Common myeloid progenitor, CD34-positive (primary cell): ENCODE measurements at places on chromosomes 3 and 15.

DNA sequence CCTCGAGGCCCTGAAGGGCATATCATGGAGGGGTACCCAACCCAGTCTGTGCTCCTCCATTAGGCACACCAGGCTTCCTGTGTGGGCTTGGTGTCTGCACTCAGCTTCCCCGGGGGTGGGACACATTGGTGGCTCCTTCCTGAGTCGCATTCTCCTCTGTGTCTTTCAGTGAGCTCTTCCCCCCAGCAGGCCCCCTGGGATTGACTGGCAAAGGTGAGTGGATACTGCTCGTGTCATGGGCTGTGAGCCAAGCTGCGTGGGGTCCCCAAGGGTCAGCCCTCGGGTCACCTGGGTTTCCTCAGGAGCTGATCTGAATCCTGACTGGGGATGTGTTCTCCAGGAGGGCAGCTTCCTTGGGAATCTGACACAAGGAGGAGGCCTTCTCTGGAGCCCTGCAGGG, 231.0 kb downstream of the SNRPN start:
- DNase-seq = no peak

DNA sequence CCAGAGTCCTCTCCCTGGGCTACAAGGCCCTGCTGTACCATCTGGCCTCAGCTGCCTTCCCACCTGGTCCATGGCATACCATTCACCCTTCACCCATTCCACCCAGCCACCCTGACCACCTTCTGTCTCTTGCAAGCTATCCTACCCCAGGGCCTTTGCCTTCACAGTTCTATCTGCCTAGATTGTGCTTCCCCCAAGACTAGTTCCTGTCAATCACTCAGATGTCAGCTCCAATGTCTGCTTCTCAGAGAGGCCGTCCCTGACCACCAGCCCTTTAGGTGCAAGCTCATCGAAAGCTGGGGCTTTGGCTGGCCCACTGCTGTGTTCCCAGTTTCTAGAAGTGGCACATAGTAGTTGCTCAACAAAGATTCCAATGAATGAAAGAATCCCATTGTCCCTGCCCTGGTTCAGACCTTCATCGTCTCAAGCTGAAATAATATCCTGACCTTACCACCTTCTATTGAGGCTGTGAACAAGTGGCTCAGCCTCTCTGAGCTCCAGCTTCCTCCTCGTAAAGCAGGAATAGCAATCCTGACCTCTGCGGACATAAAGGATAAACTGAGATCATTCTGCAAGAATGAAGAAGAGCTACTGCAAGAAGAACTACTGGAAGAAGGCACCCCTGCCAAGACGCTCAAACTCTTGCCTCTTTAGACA, 15.8 kb downstream of the EFCAB12 start:
- no peak for DNase-seq

DNA sequence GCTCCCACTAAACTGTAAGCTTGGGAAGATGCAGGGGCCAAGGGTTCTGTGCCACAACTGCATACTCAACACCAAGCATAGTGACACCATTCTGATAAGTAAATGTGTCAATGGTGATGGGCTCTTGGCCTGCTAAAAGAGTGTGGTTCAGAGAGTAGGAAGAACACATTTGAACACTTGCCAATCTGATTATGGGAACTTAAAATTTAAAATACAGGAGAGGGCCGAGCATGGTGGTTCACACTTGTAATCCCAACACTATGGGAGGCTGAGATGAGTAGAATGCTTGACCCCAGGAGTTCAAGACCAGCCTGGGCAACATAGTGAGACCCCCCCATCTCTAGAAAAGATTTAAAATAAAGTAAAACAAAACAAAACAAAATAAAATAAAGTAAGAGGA, 34.1 kb downstream of the PTPN9 start:
- DNase-seq = no peak

GRCh38 chr15:95142531-95142930, 911.2 kb downstream of the MCTP2 start:
- no peak for DNase-seq

DNA sequence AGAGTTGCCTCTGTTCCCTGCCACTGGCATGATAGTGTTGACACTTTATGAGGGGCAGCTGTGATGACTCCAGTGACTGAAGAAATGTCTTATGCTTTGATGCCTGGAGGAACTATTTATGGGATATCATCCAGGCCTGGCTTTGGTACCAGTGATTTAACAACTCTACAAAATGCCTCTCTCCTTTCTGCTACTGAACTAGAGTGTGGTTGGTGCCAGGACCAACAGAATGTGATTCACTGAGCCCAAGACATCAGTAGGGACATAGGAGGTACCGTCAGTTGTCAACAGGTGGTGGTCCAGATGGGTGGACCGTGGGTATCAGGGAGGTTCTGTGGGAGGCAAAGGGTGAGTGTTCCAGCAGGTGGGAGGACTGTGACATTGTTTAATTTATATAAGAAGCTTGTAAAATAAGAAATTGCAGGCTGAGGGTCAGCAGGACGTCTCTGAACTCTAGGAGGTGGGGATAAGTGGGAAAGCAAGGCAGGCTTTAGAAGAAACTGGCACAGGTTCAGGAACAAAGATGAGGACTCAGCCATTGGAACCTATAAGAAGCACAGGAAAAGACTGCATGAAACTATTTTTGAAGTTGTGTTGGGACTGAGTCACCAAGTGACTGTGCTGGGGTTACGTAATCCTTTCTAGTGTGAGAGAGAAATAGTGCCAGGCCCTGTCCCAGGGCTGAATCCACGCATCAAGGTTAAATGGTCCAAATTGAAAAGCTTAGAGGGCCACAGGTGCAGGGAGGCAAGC, 28.5 kb upstream of the SLC7A14 start:
- DNase-seq = no peak

DNA sequence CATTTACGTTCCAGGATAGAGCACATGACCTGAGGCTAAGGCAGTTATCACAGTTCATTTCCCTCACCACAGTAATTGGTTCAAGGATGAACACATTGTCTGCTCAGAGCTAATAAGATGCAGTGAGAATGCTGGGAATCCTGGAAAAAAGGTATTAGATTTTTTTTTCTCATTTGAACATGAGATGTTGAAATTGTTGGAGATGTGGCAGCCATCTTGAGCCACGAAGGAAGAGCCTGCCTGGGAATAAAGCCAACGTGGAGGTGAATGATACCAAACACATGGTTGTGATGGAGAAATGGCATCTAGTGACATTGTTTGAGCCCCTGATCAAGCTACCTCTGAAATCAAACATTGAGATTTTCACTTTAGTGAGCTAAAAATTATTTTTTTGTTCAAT, 16.0 kb upstream of the STT3B start:
- no peak for DNase-seq

- no peak for DNase-seq
Observed at GRCh38 chr3:27633224-27633545, 88.9 kb downstream of the EOMES start.

GRCh38 chr15:99369196-99369595, 117.9 kb downstream of the LRRC28 start:
- DNase-seq = peak; percentile 19

DNA sequence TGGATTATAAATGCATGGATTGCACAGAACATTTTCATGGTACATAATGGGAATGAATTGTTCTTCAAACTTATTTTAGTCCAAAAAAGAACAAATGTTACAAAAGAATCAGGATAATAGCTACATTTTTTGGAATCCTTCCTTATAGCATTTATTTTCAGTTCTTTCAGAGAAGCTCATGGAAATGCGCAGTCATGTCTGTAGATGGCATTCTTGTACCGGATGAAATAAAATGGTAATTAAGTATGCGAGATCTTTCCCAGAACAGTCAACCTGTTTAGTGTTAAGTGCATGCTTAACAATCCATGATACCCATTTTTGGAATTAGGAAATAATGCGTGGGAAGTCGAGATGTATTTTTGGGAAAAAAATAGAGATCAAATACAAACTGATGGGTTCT, 38.2 kb upstream of the GOLGA8B start:
- peak; percentile 67 for DNase-seq

DNA sequence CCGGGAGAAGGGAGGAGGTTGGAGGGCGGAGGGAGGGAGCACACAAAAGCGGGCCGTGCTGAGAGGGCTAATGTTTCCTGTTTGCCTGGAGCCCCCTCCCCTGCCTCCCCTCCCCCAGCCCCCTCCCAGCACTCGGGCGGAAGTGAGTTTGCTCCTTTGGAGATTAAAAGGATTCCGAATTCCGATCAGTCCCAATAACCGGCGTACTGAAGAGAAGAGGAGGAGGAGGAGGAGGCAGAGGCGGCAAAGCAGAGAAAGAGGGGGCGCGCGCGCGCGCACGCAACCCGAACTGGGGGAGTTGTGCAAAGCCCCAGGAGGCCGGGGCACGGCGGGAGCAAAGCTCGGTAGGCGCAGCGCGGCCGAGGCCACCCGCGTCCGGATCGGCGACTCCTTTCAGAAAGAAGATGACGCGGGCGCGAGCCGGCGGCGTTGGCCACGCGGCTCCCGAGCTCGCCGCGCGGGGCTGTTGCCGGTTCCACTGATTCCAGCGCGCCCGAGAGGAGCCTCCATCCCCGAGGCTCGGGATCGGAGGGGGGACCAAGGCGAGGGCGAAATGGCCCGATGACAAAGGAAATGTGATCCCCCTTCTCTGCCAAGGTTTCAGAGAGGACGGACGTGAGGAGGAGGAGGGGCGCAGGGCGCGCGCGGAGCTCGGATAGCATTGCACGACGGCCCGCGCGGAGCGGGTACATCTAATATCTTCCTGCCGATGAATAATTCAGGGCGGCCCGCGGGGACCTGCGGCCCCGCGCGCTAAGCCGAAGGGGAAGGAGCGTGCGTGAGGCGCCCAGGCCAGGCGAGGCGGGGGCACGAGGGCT, 1.1 kb upstream of the TRIM71 start:
- DNase-seq = peak; percentile 76

GRCh38 chr15:87986776-87987175, 269.8 kb downstream of the NTRK3 start:
- DNase-seq = no peak

- DNase-seq = peak; percentile 73
Observed at GRCh38 chr3:38655708-38656300, 6.3 kb upstream of the SCN5A start.

DNA sequence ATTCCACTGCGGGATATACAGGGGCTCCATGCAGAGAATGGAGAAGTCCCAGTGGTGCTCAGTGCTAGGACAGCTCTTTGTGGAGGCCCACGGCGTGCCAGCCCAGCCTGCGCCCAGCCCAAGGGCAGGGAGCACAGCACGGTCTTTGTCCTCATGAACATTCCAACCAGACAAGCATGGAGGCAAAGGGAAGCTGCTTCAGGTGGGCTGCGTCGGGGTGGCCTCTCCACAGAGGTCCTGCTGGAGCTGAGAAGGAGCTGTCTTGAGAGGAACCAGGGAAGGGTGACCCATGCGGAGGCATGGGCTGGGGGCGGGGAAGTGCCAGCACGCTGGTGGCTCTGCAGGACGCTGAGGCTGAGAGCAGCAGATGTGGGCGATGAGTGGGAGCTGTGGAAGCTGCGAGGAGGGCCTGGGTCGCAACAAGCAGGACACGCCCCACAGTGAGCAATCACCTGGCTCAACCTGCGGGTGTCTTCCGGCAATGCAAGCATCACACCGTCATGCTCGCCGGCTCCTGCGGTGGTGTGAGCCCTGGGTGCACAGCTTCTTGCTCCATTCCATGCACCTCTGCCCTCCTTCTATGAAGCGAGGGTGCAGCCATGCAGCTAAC, 14.0 kb upstream of the KLF15 start:
- no peak for DNase-seq

GRCh38 chr3:169701457-169701856, 37.9 kb upstream of the MECOM start:
- no peak for DNase-seq
